Effector CD4-positive, alpha-beta T cell (primary cell): ENCODE measurements at places on chromosomes 7 and 10.

GRCh38 chr7:98165827-98166667 is 45.2 kb upstream of the BHLHA15 start:
- DNase-seq: peak; percentile 20

DNA sequence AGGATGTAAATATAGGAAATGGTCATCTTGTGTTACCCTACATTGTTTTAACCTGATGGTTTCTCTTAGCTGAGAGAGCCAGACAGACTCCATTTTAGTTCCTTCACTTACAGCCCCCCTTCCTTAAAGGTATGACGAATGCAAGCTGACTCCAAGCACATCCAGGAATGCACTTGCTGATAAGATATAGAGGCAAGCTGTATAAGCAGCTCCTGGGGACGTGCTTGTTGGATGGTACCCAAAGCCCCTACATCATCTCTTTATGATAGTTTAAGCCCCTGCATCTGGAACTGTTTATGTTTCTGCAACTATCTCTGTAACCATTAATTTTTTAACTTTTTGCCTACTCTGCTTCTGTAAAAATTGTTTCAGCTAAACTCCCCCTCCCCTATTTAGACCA is 41.7 kb downstream of the ZNF25 start:
- DNase-seq: no peak

GRCh38 chr10:114648368-114648767 is 9.7 kb downstream of the ABLIM1 start:
- DNase-seq: no peak

DNA sequence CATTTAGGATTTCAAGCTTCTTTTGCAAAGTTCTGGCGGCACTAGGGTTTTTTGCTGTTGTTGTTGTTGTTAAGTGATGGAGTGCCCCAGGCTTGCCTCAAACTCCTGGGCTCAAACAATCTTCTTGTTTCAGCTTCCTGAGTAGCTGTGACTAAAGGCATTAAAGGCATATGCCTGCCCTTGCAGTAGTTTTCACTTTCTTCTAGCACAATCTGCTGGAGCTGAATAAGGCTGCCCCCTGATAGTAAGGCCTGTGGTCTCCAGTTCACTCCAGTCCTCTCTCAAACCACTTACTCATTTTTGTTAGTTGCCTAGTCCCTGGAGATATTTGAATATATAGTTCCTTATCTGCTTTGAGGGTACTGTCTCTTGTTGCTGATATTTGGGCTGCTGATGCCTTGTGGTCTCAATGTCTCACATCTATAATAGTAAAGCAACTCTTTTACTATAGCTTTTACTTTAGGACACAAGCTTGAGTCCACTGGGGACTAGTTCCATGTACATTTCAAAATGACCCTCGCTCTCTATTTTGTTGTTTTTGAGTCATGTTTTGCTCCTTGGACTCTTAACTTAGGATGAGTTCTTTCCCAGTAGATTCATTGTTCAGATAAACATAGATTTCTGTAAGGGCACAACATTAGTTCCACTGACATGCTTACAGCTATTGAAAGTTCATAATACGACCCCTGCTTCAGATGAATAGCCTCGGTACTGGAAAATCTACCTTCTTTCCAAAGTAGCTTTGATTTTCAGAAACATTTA is 25.5 kb downstream of the PHF14 start:
- no peak for DNase-seq

DNA sequence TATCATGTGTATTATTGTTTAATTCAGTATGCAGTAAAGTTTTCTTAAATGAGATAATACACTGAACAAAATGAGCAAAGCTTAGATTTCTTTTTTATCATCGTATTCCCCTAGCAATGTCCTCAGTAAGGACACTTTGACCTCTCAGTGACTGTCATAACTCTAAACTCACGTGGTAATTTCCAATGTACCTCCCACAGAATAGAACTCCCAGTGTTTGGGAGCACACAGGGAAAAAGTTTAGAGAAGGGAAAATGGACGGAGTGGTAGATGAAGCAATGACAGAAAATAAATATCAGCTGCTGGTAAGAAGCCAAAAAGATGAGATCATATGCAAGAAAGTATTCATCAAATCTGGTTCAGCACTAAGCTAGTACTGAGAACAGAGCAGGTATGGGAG is 758.6 kb upstream of the KCND2 start:
- DNase-seq: no peak

- no peak for DNase-seq
Observed at GRCh38 chr7:69674701-69675182, 76.5 kb downstream of the AUTS2 start.

DNA sequence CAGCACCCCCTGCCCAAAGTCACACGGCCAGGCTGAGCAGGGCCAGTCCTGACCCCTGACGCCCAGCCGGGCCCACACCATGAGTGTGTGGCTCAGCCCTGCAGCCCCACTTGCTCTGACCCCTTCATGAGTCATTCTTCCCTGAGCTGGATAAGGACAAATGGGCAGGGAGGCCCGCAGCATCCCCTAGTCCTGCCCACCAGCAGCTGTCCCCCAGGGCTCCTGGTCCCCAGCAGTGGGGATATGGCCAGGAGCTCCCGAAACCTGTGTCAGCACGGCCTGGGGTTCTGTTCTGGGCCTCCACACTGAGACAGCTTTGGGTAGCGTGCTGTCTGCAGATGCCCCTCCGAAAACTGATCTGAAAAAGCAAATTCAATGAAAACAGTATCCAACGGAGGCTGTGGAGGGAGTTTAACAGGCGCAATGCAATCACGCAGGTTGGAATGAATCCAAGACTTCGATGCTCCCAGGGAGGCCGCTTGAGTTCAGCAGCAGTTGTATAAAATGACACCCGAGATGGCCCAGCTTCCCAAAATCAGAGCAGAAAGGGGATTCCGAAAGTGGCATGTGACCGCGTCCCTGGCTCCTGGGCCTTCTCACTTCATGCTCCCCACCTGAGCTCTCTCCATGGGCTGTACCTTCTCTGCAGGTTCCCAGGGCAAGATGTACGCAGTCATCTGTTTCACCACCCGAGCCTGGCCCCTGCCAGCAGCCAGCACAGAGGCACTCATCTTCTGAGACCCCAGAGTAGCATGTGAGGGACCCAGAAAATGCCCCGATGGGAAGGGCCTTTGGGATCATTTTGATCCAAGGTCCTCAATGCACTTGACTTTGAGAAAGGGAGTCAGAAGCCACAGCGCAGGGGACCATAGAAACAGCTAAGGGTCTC is 214.1 kb downstream of the USP6NL start:
- DNase-seq: no peak

- no peak for DNase-seq
Observed at GRCh38 chr7:50209461-50210135, 94.9 kb upstream of the IKZF1 start.

GRCh38 chr7:105677817-105678573 is 96.7 kb upstream of the EFCAB10 start:
- peak; percentile 61 for DNase-seq

- DNase-seq: no peak
Observed at GRCh38 chr10:7337431-7338171, 73.2 kb downstream of the SFMBT2 start.

GRCh38 chr10:110500515-110500905 is 2.8 kb downstream of the DUSP5 start:
- DNase-seq: no peak

- no peak for DNase-seq
Observed at GRCh38 chr7:118559207-118559606, 334.7 kb downstream of the ANKRD7 start.

DNA sequence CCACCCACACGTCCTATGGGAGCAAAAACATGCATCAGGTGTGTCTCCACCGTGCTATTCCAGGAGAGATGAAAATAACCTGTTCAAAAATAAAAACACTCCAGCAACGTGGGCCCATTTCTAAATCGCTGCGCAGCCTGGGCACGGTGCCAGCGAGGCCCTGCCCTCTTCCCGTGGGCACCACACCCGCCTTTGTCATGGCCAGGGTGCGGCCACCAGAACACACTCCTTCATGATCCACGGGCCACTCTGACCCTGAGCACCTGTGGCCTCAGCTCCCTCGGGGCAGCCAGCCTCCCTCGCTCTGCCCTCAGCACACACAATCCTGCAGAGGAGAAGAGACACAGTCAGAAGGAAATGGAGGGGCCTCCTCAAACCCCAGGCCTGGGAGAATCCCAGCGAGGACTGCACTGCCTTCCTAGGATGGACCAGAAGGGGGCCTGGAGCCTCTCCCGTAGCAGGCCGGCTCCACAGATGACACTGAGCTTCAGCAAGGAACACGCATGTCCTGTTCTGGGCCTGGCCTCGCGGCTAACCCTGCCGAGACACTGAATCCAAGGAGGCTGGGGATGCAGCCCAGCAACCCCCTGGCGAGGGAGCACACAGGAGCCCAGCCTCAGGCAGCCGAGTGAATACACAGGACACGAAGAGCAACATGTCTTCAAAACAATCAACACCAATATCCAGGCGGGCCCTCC is 169.0 kb downstream of the MAD1L1 start:
- DNase-seq: no peak

DNA sequence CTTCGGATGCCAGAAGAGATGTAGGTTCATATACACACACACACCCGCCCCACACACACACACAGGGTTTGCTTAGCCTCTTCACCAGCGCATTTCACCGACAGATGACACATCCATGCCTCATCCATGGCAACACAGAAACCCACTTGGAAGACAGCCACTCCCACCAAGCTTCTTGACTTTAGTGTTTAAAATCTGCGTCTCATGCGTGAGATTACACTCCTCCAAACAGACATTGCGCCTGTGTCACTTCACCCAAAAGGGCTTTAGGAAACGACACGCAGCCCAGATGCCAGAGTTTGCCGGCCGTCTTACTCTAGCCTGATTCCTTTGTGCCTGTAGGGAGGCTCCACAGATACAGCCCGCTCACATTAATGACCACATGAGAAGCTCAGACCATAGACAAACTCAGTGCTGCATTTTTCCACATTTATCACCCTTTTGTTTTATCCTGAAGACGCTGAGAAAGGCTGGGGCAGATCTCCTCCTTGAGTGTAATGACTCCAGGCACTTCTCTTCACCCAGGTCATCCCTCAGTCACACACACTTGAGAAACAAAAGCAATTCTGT is 73.8 kb downstream of the DIP2C start:
- no peak for DNase-seq

- DNase-seq: no peak
Observed at GRCh38 chr10:102408131-102408727, 10.4 kb downstream of the PSD start.
